Nephron progenitor cell (in vitro differentiated cells): ENCODE measurements at places on chromosomes 1 and 21.
A peak's percentile ranks its signal among the peaks of the same experiment; 100 is the strongest.

DNA sequence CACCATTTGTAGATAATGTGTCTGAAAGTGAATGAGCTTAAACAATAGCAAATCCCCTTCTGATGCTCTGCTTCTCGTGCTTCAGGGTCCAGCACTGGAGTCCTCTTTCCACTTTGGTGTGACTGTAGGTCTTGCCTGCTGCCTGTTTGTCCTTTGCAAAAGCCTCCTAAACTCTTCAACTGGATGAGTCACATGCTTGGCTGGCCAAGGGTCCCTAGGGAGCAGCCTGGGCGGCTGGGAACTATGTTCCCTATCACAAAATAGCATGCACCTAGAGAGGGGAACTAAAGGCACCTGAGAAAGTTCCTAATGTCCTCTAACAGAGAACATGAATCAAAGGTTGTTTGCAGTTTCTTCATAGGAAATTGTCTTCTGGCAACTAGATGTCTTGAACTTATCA, 607.2 kb upstream of the PLXNA2 start:
- no peak for DNase-seq

DNA sequence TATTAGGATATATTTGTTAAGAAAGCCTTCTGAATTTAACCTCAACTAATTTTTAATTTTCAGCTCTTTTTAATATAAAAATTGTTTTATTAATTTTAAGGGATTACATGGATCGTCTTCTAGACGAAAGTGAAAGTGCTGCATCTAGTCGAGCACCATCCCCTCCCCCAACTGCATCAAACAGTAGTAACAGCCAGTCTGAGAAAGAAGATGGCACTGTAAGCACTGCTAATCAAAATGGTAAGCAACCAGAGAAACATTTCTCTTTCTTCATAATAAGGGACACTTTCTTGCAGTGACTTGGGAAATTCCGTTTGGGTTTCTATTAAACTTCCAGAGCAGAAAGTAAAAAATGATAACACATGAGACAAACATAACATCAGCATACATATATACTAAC, 56.9 kb downstream of the MIER1 start:
- DNase-seq, result no peak

- no peak for DNase-seq
Measured at GRCh38 chr21:32088471-32088870, 190.4 kb downstream of the MIS18A start.

GRCh38 chr1:157844089-157844830, 2.7 kb upstream of the CD5L start:
- DNase-seq, result no peak

- DNase-seq, result no peak
Measured at GRCh38 chr1:223771814-223772770, 59.8 kb downstream of the CAPN2 start.

DNA sequence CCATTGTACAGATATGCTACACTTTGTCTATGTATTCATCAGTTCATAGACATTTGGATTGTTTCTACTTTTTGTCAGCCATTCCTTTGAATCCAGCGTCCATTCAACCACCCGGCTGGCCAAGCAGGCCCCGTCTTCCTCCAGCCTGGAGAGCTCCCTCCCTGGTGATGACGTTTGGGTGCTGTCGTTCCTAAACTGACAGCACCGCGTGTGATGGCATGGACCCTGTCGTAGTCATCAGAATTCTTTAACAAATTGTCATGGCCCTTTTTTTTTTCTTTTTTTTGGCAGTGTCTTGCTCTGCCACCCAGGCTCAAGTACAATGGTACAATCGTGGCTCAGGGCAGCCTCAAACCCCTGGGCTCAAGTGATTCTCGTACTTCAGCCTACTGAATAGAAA, 138.6 kb upstream of the ERRFI1 start:
- no peak for DNase-seq

DNA sequence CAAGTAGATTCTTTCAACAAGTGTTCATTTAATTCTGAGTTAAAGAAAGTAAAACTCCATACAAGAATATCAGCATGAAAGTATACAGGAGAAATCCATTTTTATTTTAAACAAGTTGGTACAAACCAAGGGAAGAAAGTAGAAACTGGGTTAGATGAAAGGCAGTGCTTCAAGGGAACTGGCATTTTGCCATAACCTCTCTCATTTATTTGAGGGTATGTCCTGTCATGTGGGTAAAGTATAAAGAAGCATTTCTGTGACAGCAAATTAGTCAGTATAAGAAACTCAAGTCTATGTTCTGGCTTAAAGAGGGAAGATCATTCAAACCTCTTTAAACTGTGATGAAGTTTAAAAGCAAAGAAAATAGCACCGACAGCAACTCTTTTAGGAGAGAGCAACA, 32.0 kb downstream of the OLFM3 start:
- DNase-seq, result no peak

DNA sequence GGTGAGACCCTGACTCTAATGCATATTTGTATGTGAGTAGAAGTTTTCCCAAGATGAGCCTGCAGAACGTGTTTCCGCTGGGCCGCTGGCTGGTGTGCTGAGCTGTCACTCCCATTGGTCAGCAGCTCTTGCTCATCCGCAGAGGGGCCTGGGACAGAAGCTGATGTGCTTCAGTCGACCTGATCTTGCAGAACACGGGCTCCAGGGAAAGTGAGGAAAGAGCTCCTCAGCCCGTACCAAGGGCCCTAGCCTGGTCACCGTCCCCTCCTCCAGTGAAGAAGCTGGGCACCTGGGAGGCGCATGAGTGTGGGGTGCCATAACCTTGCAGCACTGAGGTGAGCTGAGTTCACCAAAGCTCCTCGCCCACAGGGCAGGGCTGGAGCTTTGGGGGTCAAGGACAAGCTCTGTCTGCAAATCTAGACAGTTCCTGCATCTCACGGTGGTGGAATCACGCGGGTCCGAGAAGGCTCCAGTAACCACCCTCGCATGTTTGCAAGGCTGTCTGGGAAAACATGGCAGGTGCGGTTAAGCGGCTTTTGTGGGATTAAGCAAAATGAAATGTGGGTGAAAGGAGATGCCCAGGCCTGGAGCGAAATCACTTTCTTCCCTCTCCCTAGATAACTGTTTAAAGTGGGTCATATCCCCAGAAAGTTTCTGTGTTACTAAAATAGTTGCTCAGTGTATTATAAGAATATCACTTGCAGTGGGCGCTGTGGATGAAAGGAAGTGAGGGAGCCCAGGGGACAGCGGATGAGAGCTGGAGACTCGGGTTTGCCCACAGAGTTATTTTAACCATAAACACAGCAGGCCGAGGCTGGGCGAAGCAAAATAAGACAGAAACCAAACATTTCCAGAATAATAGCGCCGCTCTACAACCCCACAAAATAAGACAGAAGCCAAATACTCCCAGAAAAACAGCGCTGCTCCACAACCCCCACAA, 33.1 kb upstream of the LRRC3 start:
- DNase-seq, result no peak

- no peak for DNase-seq
Measured at GRCh38 chr1:89697383-89697782, 64.5 kb downstream of the LRRC8C start.

DNA sequence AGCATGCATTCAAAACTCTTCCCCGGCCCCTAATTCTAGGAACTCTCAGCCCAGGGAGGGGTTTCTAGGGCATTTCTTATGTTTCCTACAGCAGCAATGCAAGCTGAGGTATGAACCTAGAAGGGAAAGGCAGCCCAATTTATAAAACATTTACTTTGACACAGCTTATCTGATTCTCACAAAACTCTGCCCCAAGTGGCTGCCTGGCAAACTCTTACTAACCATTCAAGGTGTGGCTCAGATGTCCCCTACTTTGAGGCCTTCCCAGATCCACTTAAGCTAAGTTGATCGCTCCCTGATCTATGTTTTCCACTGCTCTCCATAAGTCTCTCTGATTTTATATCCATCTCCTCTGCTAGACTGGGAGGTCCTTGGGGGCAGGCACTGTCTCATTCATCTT, 35.4 kb downstream of the AK2 start:
- DNase-seq, result no peak

DNA sequence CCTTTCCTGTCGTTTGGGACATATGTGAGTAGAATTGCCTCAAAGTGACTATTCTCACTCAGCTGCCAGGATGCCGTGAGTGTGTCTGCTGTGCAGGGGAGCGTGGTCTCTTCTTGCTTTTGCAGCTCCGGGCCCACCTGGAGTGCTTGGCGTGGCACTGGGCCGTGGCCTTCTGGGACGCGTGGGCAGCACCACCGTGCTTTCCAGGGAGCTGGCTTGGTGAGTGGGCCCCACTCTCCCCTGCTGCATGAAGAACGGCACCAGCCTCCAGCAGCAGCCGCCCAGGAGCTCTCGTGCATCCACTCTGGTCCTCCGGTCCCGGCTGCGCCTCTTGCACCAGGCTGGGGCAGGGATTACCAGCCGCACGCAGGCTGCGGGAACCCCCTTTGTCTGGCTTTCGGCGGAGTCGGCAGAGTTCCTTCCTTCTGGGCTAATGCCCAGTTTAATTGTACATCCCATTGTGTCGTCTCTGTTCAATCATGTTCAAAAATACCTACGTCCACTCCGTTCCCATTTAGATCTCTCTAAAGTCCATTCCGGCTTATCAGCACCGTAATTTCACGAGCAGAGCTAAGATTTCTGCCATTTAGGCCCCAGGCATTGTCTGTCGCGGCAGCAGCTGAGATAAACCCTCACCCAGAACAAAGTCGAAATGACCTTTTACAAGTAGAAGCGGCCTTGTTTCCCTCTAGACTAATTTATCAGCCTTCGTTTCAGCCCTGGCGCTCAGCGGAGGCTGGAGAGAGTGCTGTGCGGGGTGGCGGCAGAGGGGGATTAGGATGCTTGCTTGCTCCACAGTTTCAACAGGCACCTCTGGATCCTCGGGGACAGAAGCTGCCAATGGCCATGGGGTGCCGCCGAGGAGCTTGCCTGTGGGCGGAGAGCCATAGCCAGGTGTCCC, 129.6 kb downstream of the PRDM16 start:
- DNase-seq, result no peak

DNA sequence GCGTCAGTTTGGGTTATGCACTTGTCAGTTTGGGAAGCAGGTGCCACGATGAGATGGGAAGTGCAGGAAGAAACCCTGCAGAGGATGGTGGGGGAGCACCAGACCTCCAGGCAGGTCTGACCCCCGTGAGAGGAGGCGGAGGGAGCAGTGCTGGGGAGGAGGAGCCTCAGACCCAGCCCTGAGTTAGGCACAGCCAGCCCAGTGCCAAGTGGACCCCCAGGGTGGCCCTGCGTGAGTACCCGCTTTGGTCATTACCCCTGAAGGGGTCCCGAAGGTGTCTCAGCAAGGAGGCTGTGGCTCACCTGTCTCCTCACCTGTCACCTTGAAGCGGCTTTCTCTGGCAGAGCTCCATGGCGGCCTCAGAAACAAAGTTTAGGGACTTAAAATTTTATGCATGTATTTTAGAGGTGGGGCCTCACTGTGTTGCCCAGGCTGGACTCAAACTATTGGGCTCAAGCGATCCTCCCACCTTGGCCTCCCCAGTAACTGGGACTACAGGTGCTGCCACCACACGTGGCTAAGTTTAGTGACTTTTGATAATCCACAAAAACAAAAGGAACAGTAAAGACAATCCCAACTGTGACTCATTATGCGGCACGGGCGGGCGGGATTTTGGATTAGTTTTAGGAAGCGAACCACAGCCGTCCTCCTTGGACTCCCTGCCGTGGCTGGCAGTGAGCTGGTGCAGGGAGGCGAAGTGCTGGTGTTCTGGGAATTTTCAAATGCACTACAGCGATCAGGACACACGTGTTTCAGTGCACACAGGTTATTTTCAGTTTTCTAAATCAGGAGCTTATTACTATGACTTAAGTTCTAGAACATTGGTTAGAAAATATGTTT, 4.7 kb downstream of the AGPAT3 start:
- no peak for DNase-seq

- DNase-seq, result no peak
Measured at GRCh38 chr1:220217383-220217988, 54.8 kb downstream of the RAB3GAP2 start.

DNA sequence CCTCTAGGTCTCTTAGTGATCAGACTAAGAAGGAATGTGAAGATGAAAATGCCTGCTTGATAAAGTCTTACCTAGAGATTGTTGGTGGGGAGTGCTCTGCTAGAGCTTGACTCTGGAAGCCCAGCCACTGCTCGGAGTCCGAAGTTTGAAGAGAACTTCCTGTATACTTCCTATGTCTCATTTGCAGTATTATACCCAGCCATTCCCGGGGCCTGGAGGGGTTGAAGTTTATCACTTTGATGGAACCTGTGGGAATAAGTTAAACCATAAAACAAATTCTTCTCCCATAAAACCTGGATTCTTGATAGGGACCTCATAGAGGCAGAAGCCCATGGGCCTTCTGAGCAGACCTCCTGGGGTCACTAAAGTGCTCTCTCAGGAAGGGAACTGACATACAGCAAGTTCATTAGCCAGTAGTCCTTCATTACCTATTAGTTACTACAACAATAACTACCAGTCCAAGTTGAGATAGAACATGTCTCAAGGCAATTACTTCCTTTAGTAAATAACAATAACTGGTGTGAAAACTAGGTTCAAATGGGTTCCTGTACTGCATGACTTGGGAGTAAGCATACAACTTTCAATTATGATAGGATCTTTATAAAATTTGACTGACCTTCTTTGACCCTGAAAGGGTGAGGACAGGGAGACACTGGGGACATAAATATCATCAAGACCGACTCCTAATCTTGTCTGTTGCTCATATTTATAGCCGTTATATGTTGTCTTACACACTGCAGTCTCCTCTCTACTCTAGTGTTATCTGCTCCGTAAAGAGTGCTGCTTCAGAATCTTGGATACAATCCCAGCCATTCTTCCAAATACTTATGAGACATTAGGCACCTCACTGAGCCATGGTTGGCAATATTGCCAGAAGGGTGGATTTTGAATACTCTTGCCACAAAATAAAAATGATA, at the start of gene OR6N1:
TSS of gene OR6N1 (minus strand) at position 246 of the 917 bp plus-strand sequence. CDS start 5,513 bp downstream, outside the sequence.
- DNase-seq, result no peak

DNA sequence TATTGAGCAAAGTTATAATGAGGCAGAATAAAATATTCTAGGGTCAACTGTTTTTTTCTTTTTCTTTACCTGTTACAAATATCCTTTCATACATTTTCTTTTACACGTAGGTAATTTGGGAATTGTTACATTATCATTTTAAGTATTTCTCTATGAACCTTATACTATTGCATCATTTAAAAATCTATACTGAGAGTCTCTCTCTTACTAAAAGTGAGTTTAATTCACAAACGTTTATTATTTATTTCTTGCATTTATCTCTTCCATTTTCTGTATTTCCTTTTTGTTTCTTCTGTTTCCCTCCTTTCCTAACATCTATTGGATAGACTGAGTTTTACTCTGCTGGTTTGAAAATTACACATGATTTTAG, 25.4 kb upstream of the CLCA4 start:
- DNase-seq, result no peak

GRCh38 chr1:31783846-31784245, 19.7 kb upstream of the ADGRB2 start:
- no peak for DNase-seq

GRCh38 chr21:24826822-24827221, 780.5 kb downstream of the MRPL39 start:
- DNase-seq, result no peak

GRCh38 chr1:150798525-150798924, 9.5 kb downstream of the CTSK start:
- peak; percentile 21 for DNase-seq

- DNase-seq, result no peak
Measured at GRCh38 chr1:196380316-196380715, 227.9 kb downstream of the KCNT2 start.

GRCh38 chr21:41678924-41679318, 87.9 kb downstream of the RIPK4 start:
- peak; percentile 86 for DNase-seq
